H9 (cell line): ENCODE measurements at places on chromosomes 4 and X. TPM values are rescaled to one million over a fixed set of nuclear protein-coding genes. Genes with fewer than 3 reads are reported as not detected.

GRCh38 chr4:118683513-118683912 lies 1.7 kb upstream of the METTL14 start:
- no peaks in the 10 kb centered on the region for H3K27me3 ChIP-seq
- peaks cover 8% of the 10 kb centered on the region for H3K36me3 ChIP-seq
- 0 out of 2 replicates have a peak, but pooled peaks cover 3% of the 10 kb centered on the region for H3K4me1 ChIP-seq

DNA sequence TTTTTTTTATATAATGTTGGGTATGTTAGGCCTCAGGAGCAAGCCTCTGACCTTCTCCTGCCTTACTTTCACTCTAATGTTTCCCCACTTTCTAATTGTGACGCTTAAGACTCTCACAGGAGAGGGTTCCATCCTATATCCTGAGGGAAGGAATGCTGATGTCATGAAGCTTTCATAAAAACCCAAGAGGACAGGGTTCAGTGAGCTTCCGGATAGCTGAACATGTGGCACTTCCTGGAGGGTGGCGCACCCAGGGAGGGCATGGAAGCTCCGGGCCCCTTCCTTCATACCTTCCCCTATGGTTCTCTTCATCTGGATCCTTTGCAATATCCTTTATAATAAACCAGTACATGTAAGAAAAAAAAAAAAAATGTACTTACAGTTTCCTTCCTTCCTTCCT lies 48.0 kb upstream of the TMPRSS11E start:
- no peaks in the 10 kb centered on the region for H3K36me3 ChIP-seq
- H3K27ac ChIP-seq, result no peak overlapping the region
- no peak for DNase-seq
- no peak overlapping the region for H3K4me3 ChIP-seq

DNA sequence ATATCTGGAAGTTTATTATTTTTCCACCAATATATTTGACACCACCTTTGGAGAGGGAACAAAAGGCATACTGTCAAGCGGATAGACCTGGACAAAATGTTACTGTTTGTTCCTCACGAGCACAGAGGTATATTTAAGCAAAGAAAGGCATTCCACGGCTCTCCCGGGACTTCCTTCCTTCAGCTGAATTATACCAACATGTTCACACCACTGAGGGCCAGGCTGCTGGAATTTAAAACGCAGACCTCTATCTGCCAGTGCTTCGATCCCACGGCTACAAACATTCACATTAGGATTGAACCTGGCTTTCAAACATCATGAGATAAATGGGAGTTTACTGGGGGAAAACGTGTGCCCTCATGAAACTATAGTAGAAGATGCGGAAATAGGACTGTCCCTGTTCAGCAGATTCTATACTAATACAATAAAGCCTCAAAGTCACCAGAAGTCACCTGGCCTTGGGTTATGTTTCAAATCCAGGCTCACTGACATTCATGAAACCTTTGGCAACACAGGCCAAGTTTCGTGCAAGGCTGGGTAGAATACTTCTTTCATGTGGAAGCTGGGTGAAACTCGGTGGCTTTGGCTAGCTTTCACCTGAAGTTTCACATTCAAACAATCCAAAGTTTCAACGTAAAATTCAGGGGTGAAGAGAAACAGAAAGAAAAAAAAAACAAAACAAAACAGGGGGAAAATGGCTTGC lies 39.5 kb downstream of the SORBS2 start:
- H3K36me3 ChIP-seq, result peaks cover 24% of the 10 kb centered on the region; the same call in 2 of the 3 replicates
- H3K4me1 ChIP-seq, result peaks cover 6% of the 10 kb centered on the region
- H3K27ac ChIP-seq, result no peak overlapping the region
- no peak for DNase-seq
- H3K27me3 ChIP-seq, result no peaks in the 10 kb centered on the region

DNA sequence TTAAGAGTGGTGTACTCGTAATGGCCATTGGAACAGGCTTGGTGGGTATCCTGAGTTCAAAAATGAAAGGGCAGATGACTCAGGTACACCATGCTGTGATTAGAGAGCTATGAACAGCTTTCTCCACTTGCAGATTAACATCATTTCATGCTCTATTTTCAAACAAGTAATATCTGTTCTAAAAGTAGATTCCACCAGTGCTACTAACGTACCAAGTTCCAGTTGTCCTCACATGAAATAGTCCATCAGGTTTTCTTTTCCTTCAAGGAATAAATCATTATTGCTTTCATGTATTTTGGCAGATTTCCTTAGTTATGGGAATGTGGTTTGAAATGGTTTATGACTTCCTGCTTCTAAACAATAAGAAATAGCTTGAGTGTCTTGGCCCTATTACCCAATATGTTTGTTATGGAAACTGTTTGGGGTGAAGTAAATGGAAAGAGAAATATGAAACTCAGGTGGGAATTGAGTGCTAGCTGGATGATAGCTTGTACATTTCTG lies 49.9 kb downstream of the PCDH7 start:
- no peak overlapping the region for H3K27ac ChIP-seq
- no peak overlapping the region for H3K4me3 ChIP-seq
- H3K36me3 ChIP-seq, result no peaks in the 10 kb centered on the region
- H3K27me3 ChIP-seq, result no peaks in the 10 kb centered on the region
- no peak for DNase-seq

GRCh38 chrX:40092808-40093435 lies 4.8 kb downstream of the BCOR start:
- H3K27ac ChIP-seq, result peak overlapping the region; percentile 83
- peaks cover 13% of the 10 kb centered on the region; the same call in 1 of the 2 replicates for H3K27me3 ChIP-seq
- H3K4me1 ChIP-seq, result peaks cover 13% of the 10 kb centered on the region; the same call in 1 of the 2 replicates
- peak overlapping the region; percentile 86 for H3K4me3 ChIP-seq
- peak; percentile 79 for DNase-seq

GRCh38 chrX:71578253-71579135 lies at the start of gene GCNA:
Gene GCNA (plus strand): TSS chrX:71578437. CDS start chrX:71580822, 2,385 bp downstream.
- no peak within 1 kb of the TSS; the same call in 2 of the 3 replicates for H3K4me3 ChIP-seq
- H3K36me3 ChIP-seq, result peaks cover 22% of the 10 kb centered on the region
- no peak for DNase-seq
- H3K4me1 ChIP-seq, result no peaks in the 10 kb centered on the region
- no peaks in the 10 kb centered on the region for H3K27me3 ChIP-seq

DNA sequence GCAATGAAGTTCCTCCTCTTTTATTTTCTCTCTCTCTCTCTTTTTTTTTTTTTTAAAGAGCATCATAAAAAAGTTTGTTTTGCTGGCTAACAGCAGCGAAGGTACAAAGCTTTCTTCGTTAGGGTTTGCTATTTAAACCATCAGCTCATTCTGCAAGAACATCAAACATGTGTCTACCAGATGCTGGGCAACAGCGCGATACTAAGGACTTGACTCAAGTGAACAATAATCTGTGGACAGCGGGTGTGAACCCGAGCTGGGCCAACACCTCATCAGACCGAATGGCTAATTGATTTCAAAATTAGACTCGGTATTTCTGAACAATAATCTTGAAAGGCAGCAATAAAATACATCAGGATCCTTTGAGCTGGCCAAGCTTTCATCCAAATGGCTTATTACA lies 246.4 kb downstream of the FBXO8 start:
- no peak for DNase-seq
- H3K4me1 ChIP-seq, result peaks cover 6% of the 10 kb centered on the region; the same call in 1 of the 2 replicates
- no peak overlapping the region for H3K4me3 ChIP-seq
- H3K27ac ChIP-seq, result no peak overlapping the region
- H3K36me3 ChIP-seq, result no peaks in the 10 kb centered on the region

GRCh38 chr4:1012034-1012739 lies 761 bp downstream of the FGFRL1 start:
- peak overlapping the region; percentile 63; the same call in 1 of the 3 replicates for H3K4me3 ChIP-seq
- H3K27ac ChIP-seq, result no peak overlapping the region
- no peaks in the 10 kb centered on the region for H3K4me1 ChIP-seq
- DNase-seq, result no peak
- peaks cover 22% of the 10 kb centered on the region; the same call in 1 of the 2 replicates for H3K27me3 ChIP-seq

FAM9C gene
- total RNA-seq, result 0.09 TPM in 1 of 2 replicates, not detected in the other

C4orf51 gene
- total RNA-seq, result 2.7 and 6.0 TPM in 2 replicates
